SJSA1 (cell line): ENCODE measurements at places on chromosomes 12 and 14. TPM values are rescaled to one million over a fixed set of nuclear protein-coding genes. Genes with fewer than 3 reads are reported as not detected.

Gene LTB4R
- total RNA-seq = 0.81 and 2.1 TPM in 2 replicates

Gene SERPINA12
- total RNA-seq = not detected in 2 replicates

Gene EIF2S3B
- total RNA-seq = 0.34 and 0.53 TPM in 2 replicates

Gene LBHD2
- 0.82 TPM in 1 of 2 replicates, not detected in the other for total RNA-seq

Gene FIGNL2
- not detected in 2 replicates for total RNA-seq

Gene KLRG1
- 0.13 TPM in 1 of 2 replicates, not detected in the other for total RNA-seq

Gene PMCH
- not detected in 2 replicates for total RNA-seq

Gene RASSF3
- 10.7 and 13.7 TPM in 2 replicates for total RNA-seq

DNA sequence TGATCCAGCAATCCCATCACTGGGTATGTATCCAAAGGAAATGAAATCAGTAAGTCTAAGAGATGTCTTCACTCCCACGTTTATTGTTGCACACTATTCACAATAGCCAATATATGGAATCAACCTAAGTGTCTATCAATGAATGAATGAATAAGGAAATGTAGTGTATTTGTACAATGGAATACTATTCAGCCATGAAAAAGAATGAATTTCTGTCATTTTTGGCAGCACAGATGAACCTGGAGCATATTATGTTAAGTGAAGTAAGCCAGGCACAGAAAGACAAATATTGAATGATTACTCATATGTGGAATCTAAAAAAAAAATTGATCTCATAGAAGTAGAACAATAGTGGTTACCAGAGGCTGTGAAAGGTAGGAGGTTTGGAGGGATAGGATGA, 30.6 kb upstream of the RFX4 start:
- no peak for DNase-seq

DNA sequence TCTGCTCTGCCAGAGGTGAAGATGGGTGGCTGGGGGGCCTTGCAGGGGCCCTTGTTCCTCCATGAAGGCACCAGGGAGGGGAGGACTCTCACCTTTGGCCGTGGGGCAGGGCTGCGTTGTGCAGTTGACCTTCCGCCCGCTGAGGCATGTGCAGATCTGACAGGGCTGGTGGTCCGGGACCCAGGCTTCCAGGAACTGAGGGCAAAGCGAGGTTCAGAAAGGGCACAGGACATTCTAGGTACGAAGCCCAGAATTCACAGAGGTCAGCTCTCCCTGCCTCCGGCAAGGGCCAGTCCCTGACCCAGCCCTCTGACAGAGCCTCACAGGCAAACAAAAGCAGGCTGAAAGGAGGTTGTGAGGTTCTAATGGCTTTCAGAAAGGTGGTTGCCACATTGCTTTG, 40.4 kb upstream of the ANO2 start:
- no peak for DNase-seq

- no peak for DNase-seq
Observed at GRCh38 chr12:52382854-52383253, 2.6 kb downstream of the KRT84 start.

DNA sequence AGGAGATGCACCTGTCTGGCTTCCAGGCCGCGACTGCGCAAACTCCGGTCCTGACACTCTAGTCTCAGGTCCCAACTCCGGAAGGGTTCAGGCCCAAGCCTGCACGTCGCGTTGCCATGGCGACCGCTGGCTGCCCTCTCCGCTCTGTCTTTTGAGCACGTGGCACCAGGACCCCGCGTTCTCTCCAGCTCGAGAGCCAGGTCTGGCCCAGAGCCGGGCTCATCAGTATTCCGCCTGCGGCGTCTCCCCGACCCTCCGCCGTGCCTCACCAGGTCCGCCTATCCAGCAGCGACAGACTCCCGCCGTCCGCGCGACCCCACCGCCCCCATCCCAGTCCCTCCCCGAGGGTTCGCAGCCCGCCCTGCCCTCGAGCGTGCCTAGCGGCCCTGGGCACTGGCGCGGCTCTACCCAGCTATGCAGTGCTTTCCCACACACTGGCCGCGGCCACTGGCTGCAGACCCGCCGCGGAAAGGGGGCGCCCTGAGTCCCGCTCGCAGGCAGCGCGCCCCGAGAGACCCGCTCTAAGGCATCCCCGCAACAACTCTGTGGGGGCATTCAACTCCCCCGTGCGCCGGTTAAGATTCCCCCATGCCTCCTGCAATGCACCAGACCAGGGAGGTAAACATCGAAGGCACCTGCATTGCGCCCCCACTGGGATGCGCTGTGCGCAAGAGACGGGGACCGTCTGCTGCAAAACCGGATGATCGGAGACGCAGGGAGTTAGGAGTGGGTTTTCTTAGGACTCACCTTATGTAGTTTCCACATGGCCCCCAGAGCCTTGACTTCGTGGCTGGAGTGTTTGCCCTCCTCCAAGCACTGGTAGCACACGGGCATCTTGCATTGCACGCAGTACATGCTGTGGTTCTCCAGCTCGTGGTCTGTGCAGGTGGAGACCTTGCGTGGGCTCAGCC, 1.3 kb downstream of the TRIM9 start:
- no peak for DNase-seq

GRCh38 chr12:97312570-97313135, 150.0 kb upstream of the RMST start:
- DNase-seq = no peak

- no peak for DNase-seq
Observed at GRCh38 chr12:15171012-15171655, 50.1 kb downstream of the RERG start.

DNA sequence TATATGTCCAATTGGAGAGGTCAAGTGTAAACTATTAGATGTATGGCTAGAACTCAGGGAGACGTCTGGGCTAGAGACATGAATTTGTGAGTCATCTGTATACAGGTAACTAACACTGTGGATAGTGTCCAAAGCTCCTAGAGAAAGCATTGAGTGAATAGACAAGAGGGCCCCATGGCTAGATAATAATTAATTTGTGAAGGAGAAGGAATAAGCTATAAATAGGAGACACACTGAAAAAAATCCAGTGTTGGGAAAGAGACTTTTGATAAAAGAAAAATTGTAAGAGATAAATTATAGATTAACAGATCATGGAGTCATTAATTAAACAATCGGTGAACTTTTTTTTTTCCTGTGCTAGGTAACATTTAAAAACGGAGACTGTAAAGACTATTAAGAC, 326.6 kb upstream of the PRICKLE1 start:
- no peak for DNase-seq

DNA sequence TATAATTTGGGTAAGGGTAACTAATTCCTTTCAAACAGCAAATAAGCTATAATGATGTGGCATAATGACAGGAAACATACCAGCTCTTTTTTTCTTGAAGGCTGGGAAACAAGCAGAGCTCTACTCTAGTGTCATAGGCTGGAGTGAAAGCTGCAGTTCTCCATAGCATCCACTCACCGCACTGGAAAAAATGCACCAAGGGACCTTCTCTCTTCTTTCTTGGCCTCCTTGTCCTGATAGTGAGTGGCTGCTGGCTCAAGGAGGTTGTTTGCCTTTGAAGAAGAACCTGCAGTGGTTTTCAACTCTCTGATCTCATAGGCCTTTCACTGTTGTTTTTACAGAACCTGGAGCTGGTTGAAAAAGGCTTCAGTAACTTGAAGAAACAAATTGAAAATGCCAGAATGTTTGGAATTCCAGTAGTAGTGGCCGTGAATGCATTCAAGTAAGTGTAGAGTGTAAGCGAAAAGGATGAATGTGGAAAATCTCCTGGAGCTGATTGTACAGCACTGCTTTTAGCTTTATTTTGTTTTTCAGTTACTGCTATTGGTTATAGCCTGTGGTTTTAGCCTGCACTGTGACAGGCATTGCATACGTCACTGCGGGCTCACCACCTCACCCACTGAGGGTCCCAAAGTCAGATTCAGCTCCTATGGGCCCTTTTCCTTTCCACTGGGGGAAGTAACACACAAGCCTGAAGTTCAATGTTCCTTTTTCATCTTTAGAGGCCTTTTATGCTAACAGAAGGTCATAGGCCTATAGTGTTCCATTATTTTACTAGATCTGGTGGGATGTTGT, 17.2 kb upstream of the AKAP5 start:
- DNase-seq = no peak

DNA sequence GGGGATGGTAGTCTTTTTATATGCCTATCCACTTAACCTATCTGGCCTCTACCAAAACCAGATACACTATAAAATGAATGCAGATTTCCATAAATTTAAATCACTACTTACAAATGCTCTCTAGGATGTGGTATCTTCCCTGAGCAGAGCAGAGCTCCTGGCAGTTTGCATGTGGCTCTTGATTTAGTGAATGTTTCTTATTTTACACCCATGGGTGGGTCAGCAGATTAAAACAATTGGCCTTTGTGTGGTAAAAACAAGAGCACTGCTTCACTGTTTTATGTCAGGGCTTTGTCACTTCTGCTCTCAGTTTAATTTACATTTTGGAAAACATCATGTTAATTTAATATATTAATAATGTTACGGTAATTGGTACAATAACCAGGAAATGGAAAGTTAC, 5.5 kb downstream of the TAS2R19 start:
- DNase-seq = no peak

DNA sequence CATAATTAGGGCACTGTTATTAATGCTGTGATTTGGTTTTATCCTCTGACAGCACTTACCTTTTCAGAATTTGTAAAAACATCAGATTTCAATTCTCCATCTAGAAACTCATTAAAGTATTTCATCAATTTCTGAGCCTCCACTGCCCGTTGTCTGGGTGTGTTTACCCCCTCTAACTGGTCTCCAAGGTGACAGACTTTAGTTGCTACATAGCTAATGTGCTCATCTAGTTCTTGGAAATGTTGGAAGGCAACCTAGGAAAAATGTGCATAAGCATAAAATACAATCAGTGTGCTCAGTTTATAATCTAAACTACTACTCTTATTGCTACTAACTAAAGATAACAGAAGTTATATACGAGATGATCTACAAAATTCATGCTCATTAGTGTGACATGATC, 24.6 kb downstream of the EXOC5 start:
- DNase-seq = no peak

GRCh38 chr14:99063620-99064225, 208.3 kb downstream of the BCL11B start:
- no peak for DNase-seq

- DNase-seq = no peak
Observed at GRCh38 chr12:114294303-114294685, 111.7 kb downstream of the TBX5 start.

- DNase-seq = no peak
Observed at GRCh38 chr12:120972870-120973543, 5.3 kb upstream of the HNF1A start.

GRCh38 chr12:88752183-88752582, 171.9 kb upstream of the KITLG start:
- DNase-seq = no peak

GRCh38 chr12:105477873-105478272, 147.4 kb downstream of the C12orf75 start:
- DNase-seq = no peak

DNA sequence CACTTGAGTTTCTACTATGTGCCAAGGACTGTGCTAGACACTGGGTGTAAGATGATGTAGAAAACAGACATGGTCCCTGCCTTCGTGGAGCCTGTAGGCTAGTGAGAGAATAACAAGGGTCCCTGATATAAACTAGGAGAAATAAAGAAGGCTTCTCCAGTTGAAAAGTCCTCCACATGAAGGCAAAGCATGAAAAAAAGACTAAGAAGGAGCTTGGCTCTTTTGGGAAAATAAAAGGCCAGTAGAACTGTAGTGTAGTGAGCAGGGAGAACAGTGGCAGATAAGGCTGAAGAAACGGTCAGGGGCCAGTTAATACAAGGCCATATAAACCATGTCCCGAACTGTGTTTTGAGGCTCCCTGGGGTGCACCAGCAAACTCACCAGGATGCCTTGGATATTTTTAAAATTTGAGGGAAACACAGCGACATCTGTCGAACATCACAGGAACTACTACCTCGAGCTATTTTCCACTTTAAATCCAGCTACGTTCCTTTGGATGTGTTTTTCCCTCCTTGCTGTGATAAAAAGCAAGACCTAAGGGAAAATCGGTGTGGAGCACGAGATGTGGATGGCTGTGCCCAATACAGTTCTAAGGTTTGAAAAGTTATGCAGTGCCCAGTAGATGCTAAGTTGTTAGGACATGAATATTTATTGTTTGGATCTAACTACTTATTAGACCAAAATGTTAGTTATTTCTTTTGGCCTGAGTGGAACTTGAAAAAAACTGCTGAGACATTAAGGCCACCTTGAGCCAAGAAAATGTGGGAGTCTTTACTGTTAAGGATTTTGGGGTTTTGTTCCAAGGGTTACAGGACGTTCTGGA, 8.5 kb upstream of the CFL2 start:
- DNase-seq = peak; percentile 50

GRCh38 chr12:92745856-92746550, 43.2 kb downstream of the PLEKHG7 start:
- DNase-seq = peak; percentile 84

DNA sequence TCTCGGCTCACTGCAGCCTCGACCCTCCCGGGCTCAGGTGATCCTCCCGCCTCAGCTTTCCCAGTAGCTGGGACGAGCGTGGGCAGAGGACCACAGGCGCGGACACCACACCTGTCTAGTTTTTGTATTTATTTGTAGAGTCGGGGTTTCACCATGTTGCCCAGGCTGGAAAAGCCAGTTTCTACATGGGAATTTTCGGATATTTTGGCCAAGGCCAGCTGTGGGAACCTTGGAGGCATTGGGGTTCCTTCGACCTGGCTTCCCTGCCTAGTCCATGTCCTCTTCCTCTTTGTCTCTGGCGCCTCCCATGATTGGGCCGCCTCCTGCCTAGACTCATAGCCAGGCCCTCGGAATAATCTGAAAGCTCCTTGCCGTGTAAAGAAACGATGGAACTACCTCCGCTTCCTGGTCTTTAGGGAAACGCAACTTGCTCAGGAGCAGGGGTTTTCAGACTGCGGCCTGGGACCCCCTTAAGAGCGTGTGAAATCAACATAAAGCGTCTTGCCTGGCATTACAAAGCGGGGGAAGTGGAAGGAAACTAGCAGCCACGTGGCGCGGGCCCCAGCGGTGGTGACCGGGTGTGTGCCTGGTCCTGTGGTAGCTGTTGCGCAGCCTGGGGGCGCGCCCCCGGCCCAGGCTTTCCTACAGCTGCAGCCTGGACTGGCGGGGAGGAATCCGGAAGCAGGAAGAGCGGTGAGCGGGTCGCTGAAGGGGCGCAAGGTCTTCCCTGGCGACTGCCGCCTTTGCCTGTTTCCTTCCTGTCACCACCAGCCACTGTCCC, 1.4 kb upstream of the HSP90AA1 start:
- DNase-seq = no peak

GRCh38 chr14:22808388-22809209, 6.6 kb downstream of the SLC7A7 start:
- no peak for DNase-seq
